ENCODE measurements at places on chromosomes 2 and 18. TPM values are rescaled to one million over a fixed set of nuclear protein-coding genes. Genes with fewer than 3 reads are reported as not detected.

- DNase-seq: no peak
Observed at GRCh38 chr18:60120231-60120750, 220.5 kb downstream of the PMAIP1 start.

DNA sequence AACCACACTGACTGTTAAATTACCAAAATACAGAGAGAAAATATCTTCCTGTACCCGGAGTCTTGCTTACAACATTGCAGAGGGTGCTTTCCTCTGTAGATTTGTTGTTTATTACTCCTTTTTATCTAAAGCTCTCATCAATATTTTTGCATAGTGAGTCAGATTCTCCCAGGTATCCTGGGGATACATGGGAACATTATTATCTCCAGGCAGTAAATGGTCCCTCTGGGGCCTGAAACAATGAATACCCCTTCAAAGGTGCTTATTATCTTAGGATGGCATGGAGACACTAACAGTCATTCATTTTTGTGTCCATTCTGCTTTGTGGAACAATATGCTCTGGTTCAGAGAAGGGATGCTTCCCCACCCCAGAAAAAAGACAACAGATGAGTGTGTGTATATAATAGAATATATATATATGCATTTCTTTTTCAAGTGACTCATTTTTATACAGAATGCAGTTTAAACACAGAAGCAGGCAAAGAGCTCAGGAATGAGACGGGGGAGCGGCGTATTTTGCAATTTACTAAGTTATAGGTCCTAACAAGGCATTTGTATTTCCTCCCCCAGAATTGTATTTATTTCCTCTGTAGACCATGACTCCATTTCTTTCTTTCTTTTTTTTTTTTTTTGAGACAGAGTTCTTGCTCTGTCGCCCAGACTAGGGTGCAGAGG is 424.8 kb upstream of the ZEB2 start:
- DNase-seq: no peak

DNA sequence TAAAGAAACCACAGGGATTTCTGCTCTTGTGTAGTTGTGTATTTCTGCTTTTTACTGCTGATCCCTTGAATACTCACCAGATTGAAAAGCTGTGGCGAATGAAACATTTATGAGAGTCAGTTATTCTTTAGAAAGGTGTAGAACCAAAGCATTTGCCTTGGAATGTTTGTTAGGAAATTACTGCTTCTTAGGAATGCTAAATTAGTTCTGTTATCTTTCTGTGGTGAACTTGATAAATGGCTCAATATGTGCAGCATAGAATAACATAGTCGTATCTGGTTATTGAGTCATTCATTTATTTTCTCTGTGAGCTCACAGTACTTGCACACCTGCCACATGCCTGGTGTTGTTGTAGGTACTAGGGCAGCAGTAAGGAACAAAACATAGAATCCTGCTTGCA is 57.0 kb upstream of the FAM237A start:
- DNase-seq: no peak

DRC1 gene
- not detected for total RNA-seq

C2orf78 gene
- not detected for total RNA-seq

MRPS5 gene
- total RNA-seq: 96.0 TPM

DNA sequence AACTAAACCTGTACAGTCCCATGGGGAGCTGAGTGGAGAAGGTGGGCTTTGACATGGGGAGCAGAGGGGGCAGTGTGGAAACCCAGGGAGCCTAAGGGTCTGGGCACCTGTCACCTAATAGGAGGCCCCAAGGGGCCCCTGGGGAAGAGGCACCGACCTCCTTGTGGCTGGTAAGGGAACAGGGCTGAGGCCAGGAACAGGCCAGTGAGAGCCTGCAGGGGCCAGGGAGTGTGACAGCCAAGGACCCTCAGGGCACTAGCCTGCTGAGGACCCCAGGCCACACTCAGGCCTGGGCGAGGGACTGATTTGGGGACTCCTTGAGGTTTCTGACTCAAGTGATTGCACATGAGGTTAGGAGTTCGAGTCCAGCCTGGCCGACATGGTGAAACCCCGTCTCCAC is 24.5 kb upstream of the ALPP start:
- peak; percentile 1 for DNase-seq

DNA sequence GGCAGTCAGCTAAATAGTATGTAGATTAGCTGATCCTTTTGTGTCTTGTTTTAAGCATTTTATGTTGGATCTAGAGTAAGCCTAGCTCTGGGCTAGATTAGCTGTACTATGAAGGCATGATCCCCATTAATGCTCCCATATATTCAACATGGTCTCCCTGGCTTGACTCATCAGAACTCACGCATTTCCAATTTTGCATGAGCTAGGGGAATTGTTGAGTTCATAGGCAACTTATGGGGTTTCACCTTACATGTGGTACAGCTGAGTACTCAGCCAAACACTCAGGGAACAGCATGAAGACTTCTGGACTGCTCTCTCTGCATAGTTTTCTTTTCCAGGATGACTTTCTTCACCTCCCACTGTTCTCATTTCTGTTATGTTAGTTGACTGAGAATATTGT is 248.2 kb downstream of the TMX3 start:
- DNase-seq: no peak

C2orf92 gene
- total RNA-seq: 2.7 TPM

DNA sequence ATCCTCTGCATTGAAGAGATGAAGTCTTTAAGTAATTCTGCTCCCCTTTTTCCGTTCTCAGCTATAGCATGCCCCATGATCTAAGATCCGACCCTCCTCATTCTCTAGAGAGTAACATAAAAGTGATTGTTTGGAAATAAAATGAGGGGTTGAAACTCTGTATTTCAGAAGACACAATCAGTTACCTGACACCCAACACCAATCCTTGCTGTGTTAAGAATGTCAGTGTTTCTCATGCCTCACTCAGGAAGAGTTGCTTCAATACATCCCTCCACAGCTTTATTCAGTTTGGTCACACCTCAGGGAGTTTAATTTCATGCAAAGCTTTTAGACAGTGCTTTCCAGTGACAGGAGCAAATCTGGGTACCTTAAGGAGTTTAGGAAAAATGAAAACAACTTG is 49.9 kb upstream of the RBBP8 start:
- DNase-seq: no peak

DNA sequence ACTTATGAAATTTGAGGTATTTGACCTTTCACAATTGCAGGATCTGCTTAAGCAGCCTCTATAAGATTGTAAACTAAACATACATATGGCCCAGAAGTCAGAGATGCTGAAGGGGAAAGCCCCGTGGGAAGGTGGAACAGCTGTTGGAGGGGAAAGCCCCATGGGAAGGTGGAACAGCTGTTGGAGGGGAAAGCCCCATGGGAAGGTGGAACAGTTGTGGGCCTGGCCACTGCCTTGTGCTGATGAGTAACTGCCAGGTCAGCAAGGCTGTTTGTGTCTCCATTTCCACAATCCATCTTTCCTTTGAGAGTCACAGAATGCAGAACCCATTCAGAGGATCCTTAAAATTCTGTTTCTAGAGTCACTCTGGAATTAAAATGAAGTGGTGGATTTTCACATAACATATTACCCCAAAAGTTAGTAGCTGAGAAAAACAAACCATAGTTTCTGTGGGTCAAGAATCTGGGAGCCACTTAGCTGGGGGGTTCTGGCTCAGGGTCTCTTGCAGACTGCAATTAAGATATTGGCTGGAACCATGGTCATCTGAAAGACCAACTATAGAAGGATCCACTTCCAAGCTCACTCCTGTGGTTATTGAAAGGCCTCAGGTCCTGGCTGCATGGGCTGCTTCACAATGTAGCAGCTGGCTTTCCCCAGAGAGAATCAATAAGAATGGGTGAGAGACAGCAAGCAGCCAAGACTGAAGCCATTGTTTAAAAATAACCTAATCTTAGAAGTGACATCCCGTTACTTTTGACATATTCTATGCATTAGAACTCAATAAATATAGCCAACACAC is 86.6 kb upstream of the CAVIN2 start:
- DNase-seq: peak; percentile 64

DNA sequence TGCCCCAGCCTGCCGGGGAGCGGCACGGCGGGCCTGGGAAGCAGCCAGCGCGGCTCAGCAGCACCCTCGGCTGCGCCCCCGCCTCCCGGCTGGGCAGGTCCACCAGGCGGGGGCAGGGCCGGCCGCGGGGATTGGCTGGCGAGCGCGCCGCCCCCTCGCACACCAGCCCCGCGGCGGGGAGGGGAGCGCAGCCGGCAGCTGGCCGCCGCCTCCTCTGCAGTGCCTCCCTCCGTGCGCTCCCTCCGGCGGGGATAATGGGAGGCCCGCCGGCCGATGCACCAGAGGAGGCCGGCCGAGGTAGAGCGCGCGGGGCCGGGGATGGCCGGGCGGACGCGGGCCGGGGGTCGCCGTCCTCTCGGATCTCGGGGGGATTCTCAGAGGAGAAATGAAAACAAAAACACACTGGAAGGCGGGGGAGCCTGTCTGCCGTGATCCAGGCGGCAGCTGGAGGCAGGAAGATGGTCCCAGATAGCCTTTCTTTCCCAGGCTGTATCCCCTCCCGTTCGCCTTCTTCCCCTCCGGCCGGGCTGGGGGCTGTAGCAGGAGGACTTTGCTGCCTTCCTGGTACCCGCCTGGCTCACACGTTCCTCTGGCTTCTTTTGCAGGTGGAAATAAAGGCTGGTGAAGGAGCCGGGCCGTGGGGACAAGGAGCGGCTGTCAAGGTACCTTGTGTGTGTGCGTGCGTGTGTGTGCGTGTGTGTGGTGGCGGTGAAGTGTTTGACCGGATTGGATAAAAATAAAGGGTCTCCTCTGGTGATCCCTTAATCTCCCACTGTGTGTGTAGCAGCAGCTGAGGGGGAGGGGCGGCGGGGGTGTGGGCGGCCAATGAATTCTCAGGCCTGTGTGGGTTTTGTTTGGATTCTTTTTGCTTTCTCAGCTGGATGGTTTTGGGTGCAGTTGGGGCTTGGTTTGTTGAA is 18.1 kb downstream of the TET3 start:
- peak; percentile 39 for DNase-seq

DNA sequence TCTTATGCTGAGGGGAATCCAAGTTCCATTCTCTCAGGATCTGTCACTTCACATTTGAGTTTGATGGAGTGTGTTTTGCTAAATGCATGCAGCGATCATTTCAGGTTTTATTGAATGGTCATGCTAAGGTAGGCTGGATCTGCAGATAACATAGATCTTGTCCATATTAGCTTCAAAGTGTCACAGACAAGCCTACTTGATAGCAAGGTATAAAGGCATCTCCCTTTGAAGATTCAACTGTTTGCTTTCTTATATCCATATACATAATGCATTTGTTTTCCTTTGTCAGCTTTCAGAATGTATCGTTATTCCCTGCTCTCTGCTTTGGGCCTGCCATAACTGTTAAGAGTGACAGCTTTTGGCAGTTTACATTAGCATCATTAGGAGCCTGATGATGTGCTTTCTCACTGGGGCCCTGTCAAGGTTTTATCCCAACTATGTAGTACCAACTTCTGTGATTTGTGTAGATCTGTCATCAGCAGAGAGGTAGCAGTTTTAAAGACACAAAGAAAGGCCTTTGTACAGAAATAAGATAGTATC is 604.3 kb upstream of the CDH7 start:
- no peak for DNase-seq

DNA sequence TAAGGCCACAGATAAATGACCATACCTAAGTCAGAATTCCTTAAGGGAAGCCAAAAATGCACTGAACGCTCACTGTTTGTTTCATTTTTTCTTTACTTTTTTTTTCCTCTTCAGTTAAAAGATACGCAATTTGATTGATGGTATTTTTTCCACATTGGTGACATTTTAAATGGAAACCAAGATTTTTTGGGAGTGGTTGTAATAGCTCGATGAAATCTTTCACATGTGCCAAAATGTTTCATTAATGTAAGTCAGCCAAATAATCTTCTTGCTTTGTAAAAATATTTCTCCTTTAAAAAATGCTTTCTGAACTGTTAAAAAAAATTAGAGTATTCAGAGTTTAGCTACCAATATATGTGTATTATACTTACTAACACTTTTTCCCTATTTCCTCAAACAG is 339.8 kb downstream of the ZEB2 start:
- DNase-seq: no peak

LINC00305 gene
- not detected for total RNA-seq

DNA sequence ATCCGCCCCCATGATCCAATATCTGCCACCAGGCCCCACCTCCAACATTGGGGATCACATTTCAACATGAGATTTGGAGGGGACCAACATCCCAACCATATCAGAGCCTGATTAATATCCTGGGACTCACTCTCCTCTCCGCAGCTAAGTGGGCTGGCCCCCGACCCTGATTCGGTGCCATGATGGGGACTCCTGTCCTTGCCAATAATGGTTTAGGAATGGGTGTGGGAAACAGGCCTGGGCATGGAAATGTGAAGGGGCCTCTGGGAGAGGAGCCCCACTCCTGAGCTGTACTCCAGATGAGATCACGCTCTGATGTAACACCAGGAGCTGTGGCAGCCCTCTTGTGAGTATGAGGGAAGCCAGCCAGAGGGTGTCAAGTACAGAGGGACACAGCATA is 77.3 kb upstream of the SMAD7 start:
- DNase-seq: no peak

- no peak for DNase-seq
Observed at GRCh38 chr2:101440127-101440738, 34.7 kb downstream of the RFX8 start.

DNA sequence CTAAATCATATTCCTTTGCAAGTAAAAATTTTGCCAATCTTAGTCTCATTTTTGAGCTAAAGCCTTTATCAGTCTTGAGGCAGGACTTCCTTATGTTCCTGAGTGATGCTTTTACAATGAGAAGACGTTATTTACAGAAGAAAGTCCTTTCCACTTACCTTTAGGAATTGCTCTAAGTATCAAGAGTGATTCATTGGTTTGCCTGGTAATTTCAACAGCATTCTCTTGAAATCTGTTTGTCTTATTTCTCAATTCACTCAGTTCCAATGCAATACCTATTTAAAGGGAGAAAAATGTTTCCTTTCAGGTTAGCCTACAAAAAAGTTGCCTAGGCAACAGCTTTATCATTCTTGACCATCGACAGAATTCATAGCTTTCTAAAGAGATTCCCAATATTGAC is 137.2 kb downstream of the LAMA1 start:
- DNase-seq: no peak

PDE11A gene
- total RNA-seq: not detected

GRCh38 chr18:48126240-48126639 is 195.8 kb upstream of the SMAD2 start:
- no peak for DNase-seq

DNA sequence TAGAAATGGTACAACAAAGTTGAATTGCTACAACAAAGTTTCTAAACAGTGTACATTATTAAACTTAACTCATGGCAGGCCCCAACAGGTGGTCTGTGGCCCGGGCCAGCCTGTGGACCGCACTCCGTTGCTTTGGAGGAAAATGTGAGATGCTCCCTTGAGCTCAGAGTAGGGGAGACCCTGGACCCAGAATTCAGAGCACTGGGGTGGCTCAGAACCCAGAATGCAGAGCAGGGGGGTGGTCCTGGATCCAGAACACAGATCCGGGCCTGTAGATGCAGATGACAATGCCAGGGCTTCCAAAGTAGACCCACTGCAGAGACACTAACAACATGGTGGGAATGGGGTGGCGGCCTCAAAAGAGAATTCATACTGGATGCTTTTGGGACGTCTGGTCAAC is 311.0 kb downstream of the NDUFA10 start:
- no peak for DNase-seq

- no peak for DNase-seq
Observed at GRCh38 chr2:144606466-144607095, 86.7 kb upstream of the ZEB2 start.

Measured in activated naive CD4-positive, alpha-beta T cell treated with anti-CD3 and anti-CD28 coated beads for 36 hours (primary cell).